ENCODE measurements at places on chromosomes 1 and 21. TPM values are rescaled to one million over a fixed set of nuclear protein-coding genes. Genes with fewer than 3 reads are reported as not detected.

SYT14 gene
- total RNA-seq, result 0.03 TPM

PADI1 gene
- total RNA-seq, result not detected

LACTBL1 gene
- total RNA-seq, result not detected

- no peaks in the 10 kb centered on the region for H3K4me1 ChIP-seq
- no peaks in the 10 kb centered on the region for H3K36me3 ChIP-seq
- H3K27me3 ChIP-seq, result no peaks in the 10 kb centered on the region
- H3K4me3 ChIP-seq, result no peak overlapping the region
- DNase-seq, result no peak
These were observed 131.4 kb upstream of the F3 start for GRCh38 chr1:94672934-94673333.

TCHH gene
- total RNA-seq, result 0.20 TPM

CRABP2 gene
- 1.4 TPM for total RNA-seq

CFHR5 gene
- total RNA-seq, result not detected

DNA sequence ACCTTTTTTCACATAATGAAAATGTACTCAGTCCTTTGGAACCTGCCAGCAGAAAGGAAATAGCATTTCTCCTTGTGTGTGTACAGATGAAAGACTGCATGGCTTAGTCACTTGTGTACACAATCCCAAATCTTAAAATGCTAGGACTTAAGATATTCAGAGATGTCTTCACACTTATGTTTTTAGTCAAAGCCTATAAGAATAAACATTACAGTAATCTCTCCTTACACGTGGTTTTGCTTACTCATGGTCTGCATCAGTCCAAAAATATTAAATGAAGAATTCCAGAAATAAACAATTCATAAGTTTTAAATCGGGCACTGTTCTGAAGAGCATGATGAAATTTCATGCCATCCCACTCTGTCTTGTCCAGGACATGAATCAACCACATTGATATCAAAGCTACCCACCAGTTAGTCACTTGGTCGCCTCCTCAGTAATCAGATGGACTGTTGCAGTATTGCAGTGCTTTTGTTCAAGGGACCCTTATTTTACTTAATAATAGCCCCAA, 75.7 kb upstream of the RRP15 start:
- H3K36me3 ChIP-seq, result no peaks in the 10 kb centered on the region
- DNase-seq, result no peak
- H3K4me3 ChIP-seq, result no peak overlapping the region
- H3K4me1 ChIP-seq, result no peaks in the 10 kb centered on the region
